ENCODE measurements at places on chromosomes 12 and 14.

DNA sequence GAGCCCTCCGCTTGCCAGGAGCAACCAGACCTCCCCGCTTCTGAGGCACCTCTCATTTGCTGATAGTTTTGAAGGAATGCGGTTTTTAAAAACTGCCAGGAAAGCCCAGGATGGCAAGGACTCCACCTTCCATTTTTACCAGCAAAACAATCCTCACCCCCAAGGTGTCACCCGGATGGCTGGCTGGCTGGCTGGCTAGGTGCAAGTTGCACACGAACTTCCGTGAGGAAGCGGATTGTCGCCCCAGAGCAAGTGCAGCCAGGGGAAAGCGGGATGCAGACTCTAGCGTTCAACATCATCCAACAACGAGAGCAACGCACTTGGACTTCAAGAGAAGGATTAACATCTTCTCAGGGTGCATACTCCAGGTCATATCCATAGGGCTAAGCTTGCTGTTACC, 125.4 kb downstream of the RIMBP2 start:
- no peak for DNase-seq

DNA sequence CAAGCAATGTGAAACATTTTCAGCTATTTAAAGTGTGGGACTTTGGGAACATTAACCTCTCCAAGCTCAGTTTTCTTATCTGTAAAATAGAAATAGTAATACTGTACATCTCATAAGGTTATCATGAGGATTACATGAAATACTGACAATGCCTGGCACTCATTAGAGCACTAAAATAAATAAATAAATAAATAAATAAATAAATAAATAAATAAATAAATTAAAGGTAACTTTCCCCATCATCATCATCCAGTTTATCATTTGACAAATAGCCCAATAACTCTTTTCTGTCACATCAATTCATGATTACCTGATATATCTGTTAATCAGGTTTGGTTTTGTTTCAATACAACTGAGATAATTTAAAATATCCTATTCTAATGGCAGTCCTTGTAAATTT, 48.5 kb downstream of the EFCAB11 start:
- no peak for DNase-seq

DNA sequence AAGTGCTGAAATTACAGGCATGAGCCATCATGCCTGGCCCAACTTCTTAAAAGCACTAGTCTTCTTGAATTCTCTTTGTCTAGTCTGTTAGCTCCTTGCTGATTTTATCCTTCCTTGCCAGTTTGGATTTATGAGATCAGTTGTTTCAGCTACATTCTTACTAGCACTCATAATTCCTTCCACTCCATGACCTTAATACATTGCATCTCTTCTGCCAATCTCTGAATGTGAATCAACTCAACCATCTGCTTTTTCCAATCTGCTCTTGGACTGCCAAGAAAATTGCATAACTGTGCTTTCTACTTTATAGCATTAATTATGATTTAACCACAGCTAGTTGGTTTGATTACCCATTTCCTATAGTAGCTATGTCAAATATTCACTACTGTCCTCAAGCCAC, 14.9 kb upstream of the HEATR5A start:
- no peak for DNase-seq

DNA sequence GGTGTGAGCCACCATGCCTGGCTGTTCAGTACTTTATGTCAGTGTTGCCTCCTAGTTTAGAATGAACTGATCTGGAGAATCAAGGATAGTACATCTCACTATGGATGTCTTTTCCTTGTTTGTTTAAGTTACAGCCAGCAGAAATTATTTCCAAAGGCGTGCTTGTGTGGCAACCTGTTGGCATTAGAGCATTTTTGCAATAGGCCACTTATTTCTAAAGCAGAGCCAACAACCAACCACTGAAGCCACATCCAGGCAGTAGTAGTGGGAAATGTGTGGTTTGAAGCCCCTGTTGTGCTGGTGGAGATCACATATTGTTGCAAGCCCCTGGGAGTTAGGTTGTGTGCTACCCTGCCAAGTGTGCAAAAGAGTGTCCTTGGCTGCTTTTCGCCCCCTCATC, 3.7 kb downstream of the ANO6 start:
- no peak for DNase-seq

Data from OCI-M1 (cell line).